Activated naive CD4-positive, alpha-beta T cell treated with anti-CD3 and anti-CD28 coated beads for 36 hours (primary cell): ENCODE measurements at places on chromosomes 13 and 19.

DNA sequence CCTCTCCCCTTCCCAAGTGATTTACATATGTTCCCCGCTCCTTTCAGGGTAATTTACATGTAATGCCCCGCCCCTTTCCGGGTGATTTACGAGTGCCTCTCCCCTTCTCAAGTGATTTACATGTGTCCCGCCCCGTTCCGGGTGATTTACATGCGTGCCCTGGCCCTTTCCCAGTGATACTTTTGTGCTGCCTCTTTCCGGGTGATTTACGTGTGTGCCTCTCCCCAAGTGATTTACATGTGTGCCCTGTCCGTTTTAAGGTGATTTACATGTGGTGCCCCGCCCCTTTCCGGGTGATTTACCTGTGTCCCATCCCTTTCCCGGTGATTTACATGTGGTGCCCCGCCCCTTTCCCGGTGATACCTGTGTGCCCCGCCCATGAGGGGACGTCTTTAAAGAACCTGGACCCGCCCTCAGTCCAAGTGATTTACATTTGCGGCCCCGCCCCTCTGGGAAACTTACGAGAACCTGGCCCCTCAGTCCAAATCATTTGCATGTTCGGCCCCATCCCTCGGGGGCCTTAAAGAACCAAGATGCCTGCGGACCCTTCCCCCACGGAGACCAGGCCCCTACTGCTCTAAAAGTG, 559 bp upstream of the LENG9 start:
- DNase-seq: peak; percentile 99

DNA sequence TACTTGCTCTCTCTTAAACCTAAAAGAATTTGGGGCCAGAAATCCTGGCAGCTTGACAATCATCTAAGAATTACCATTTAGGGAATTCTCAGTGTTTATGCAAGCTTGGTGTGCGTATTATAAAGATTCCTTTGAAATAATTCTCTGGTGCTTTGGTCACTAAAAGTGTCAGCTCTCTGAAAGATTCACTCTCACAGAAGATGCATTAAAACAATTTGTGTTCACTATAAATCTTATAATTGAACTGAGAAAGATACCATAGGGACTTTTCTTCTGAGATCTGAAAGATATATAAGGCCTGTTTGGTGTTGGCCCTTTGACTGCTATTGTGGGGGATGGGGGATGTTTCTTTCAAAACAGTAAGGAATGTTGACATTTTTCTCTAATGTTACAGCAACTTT, 27.3 kb downstream of the EPSTI1 start:
- DNase-seq: no peak

- no peak for DNase-seq
These were observed 49.4 kb downstream of the ZAR1L start for GRCh38 chr13:32265726-32266125.

- no peak for DNase-seq
These were observed 136.8 kb downstream of the MIPEP start for GRCh38 chr13:23752111-23753001.

DNA sequence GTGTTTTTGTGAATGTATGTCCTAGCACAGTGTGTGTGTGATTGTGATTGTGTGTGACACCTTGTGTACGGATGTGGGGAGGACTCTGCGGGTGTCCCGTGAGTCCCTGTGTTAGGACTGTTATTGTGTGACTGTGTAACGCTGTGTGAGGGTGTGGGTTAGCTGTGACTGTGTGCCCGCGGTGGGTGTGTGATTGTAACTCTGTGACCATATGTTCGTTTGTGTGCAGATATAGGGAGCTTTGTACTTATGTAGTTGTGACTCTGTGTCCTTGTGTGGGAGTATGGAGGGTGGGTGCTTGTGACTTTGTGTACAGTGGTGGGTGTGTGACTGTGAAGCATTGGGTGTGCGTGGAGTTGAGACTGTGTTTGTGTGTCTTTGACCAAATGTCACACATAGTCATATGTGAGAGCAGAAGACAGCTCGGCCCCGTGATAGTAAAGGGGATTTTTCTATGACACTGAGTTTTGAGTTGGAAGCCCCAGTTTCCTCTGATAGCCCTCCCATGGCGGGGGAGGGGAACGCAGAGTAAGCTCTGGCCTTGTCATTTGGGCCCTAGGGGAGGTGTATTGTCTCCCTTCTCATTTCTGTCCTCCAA, 949 bp upstream of the ZNF260 start:
- DNase-seq: peak; percentile 65

DNA sequence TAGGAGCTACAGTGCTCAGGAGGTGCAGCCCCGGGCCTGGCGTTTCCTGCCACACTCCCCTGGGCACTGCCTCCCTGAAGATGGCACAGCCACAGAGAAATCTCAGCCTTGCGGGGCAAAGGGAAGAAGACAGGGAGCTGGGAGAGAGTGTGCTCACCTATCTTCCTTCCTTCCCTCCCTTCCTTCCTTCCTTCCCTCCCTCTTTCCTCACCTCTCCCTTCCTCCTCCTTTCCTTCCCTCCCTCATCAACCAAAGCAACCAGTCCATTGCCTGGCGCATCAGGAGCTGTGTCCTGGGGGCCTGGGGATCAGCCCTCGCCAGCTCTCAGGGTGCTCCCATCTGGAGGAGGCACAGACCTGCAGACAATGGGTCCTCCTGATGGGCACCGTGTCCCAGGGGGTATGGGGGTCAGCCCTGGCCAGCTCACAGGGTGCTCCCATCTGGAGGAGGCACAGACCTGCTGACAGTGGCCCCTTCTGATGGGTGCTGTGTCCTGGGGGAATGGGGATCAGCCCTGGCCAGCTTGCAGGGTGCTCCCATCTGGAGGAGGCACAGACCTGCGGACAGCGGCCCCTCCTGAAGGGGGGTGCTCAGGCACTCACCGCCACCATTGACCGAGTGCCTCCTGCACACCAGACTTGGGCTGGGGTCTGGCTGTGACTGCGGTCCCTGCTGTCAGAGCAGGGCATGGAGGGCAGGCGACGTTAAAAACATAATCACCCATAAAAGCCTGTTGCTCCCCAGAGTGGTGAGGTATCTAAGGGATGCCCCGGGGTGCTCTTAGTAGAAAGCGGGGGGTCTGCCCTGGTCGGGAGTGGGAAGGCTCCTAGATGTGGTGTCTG, 120.2 kb downstream of the URI1 start:
- no peak for DNase-seq

- no peak for DNase-seq
These were observed 236.0 kb downstream of the SLITRK5 start for GRCh38 chr13:87907202-87907601.
